ENCODE measurements at places on chromosomes 16 and 17.
A peak's percentile ranks its signal among the peaks of the same experiment; 100 is the strongest.

- DNase-seq: no peak
Measured at GRCh38 chr17:14904386-14904785, 360.7 kb downstream of the PMP22 start.

DNA sequence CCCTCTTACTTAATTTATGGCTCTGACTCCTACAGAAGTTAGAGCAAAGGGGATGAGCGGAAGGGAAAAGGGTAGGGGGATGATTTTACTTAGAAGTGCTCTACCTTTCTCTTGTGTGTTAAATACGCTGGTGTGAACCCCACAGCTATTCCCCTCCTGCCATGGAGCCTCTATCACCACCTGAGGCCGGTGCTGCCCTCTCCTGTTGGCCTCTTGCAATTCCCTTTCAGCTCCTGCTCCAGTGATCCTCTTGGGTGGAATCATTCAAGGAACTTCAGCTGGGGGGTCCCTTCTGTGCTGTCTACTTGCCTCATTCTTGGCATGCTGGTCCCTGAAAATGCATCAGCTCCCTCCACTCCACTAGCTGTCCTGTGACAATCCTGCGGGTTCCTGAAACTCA, 41.8 kb upstream of the CDH8 start:
- no peak for DNase-seq

DNA sequence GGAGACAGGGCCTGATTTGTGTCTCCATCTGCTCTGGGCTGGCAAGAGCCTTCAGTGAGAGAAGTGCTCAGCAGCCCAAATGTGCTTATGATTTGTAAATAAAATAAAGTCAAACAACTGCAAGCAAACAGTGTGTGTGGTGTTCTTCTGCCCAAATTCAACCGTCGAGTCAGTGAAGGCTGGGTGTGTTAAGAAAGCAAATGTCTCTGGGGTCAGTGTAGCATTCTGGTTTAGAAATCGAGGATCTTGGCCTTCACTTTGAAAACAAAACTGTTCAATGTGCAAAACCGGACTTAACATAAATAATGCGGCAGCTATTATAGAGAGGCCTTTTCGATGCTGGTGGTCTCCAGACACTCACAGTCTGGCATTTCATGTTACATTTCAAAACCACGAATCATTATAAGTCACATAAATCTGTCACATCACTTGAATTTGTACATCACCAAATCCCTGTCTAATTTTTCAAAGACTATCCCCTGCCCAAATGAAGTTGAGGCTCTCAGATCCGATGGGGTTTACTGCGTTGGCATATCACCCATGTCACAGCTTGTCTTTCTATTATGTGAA, 158.6 kb upstream of the MYOCD start:
- no peak for DNase-seq

GRCh38 chr16:79902351-79902750, 301.8 kb upstream of the MAF start:
- DNase-seq: no peak

DNA sequence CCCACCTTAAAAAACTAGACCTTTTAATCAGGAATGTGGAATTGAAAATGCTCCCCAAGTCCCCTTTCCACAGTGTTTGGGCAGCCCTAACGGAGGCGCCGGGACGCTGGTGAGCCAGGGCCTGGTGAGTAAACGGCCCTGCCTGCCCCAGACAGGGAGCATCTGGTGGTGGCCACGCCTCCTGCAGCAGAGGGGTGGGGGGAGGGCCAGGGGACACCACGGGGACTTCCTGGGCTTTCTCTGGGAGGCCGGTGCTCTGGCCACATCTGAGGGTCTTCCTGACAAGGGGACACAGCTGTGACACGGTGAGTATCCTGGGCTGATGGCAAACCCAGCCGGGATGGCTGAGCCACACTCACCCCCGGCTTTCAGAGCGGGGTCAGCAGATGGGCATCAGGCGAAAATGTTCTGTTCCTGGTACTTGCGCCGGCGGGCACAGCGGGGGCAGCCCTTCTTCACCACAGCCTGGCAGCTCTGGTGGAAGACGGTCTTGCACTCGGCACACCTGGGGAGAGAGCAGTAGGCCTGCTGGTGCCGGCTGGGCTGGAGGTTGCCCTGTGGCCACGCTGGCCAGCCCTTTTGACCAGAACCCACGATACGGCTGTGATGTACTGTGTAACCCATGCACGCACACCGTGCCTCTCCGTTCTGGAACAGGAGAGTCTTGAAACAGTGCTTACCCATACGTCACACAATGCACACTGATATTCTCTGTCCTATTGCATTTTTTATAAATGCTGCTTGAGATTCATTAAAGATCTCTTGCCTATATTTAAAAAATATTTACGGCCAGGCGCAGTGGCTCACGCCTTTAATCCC, 5.0 kb upstream of the ARHGAP27 start:
- no peak for DNase-seq

GRCh38 chr17:29120433-29120832, 59.8 kb downstream of the MYO18A start:
- DNase-seq: no peak

- peak; percentile 58 for DNase-seq
Measured at GRCh38 chr17:44314869-44315661, 6.7 kb downstream of the RUNDC3A start.

DNA sequence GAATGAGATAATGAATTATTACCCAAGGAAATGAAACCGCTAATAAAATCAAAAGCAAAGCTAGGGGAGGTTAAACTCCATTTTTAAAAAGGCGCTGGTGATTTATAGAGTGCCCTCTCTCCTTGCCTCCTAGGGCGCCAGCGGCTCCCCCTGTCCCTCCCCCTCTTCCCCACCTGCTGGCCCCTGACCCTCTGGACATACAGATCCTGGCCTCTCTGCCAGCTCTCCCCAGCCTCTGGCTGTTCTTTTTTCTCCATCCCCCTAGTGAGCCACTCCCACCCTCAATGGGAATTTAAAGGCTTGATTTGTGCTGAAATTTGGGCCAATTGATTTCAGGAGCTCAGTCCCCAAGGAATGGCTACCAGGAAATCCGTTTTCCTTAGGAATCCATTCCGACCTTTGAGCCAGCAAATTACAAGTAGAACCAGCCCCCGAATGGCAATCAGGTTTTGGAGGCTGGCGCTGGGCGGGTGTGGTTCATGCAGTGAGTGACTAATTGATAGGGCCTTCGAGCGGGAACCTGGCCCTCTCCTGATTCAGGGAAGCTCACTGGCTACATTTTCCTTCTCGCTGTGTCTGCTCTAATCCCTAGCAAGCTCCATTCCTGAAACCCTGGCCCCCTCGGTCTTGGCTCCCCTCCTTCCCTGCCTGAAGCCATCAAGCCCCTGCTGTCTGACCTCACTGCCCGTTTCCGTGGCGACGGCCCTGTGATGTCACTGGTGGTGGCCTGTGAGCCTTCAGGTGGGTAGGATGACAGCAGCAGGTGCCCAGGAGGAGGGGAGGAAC, 141.9 kb upstream of the SDK2 start:
- DNase-seq: no peak

GRCh38 chr17:15085890-15086677, 179.0 kb downstream of the PMP22 start:
- no peak for DNase-seq

- no peak for DNase-seq
Measured at GRCh38 chr17:27379888-27380533, 76.2 kb upstream of the KSR1 start.

All from GM19239 (cell line).